Cardiac septum (tissue), 1 donor: ENCODE measurements at places on chromosomes 1 and 21.

DNA sequence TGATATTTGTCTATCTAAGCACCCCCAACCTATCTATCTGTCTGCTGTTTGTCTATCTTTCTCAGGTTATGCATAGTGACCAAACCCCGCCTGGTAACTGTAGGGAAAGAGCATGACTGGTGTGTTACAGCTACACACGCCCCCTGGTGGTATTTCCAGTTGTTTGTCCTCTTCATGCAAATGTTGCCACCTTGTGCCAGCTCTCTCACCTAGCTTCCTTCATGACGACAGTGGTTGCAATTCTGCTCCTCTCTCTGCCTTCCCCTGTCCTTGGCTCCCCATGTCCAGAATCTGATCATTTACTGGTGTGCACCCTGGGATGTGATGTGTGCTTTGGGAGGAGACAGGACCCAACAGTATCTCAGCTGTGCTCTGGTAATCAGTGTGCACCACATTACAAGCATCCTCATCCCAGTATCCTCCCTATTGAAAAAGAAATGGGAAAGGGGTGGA lies 8.1 kb upstream of the INKA2 start:
- no peak for DNase-seq

GRCh38 chr1:211587123-211587522 lies 8.2 kb upstream of the SLC30A1 start:
- no peak for DNase-seq

GRCh38 chr1:217344712-217345111 lies 286.2 kb downstream of the GPATCH2 start:
- DNase-seq: no peak

GRCh38 chr1:17624611-17625233 lies 85.2 kb downstream of the ARHGEF10L start:
- DNase-seq: peak; percentile 83

GRCh38 chr1:30912224-30912623 lies 3.7 kb upstream of the SDC3 start:
- DNase-seq: peak; percentile 55

DNA sequence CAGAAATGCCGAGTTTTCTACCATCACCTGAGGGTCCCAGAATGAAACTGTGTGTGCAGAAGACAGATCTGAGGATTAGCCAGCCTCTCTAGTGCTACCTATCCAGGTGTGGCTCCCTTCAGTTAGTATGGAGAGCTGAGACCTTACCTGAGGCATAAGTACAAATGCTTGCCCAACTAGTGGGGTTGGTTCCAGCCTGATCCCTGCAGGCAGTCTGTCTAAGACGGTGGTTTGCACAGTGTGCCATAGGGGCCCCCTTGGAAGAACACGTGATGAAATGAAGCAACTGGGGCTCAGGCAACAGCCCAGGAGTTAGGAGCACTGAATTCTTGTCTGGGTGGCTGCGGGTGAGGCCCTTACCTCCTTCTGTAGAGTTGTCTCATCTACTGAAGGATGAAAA lies 15.6 kb downstream of the S100A7A start:
- no peak for DNase-seq

DNA sequence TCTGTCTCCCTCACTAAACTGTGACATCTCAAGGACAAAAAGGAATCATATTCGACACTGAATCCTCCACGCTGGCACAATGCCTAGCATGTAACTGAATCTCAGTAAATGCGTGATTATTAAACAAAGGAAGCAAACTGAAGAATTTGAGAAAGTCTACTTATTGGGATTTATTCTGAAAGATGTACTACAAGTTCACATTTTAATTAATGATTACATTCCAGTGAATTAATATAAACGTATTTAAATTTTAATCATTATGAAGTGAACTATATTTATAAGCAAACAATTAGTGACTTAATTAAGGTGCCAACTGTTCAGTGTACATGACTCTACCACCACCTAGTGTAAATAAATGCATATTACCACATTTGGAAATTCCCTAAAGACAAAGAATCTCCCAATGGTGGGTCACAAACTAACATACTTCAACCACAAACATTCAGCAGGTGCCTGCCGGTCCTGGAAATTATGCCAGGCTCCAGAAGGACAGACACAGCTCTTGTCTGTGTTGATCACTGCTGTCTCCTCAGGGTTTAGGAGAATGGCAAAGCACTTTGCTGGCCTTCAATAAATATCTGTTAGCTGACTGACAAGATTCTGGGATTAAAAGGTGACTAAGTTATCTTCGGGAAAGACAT lies 56.3 kb downstream of the SMYD3 start:
- no peak for DNase-seq

DNA sequence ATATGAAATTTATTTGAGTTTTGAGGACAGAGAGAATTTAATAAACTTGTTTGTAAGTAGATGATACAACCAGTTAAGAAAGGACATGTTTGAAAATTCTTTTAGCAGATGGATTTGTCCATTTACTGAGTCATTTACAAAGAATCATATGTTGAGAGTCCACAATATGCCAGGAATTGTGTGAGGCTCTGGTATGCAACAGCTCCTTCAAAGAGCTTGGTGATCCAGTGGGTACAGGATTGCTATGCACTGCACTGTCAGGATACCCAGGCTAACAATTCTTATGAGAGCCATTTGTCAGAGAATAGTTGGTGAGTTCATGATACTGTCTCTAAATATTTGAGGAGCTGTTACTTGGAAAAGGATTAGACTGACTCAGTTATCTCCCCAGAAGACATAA lies 11.0 kb downstream of the DNM3 start:
- no peak for DNase-seq

DNA sequence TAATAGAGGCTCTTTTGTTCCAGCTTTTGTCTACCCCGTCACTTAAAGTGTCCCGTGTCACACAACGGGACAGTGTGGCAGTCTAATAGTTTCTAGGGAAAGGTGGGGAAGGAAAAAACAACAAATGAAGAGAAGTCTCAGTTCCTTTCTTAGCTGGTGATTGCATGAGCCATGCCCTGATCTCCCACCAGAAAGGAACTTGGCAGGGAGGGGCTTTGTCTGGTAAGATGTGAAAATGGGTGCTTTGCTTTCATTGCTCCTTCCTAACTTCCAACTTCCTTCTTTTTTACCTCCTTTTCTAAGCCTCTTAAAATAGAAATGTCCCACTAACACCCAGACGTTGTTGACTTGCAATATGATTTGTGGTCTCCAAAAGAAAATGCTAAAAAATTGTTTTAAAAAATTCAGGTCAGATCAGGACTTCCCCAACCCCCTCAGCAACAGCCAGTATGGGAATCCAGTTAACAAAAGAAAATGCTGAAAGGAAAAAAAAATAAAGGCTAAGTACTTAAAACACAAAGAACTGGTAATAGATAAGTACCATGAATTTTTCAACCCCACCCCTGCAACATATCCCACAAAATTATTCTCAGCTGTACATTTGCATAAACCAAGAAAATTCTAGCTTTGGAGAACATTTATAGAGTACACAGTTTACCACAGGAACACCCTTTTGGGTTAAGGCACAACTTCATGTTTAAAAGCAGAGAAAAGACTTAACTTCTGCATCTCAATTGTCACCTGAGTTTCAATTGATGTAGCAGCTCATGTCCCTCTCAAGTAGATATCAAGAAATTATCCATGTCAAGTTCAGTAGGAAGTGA lies 106.2 kb downstream of the NIBAN1 start:
- DNase-seq: no peak

DNA sequence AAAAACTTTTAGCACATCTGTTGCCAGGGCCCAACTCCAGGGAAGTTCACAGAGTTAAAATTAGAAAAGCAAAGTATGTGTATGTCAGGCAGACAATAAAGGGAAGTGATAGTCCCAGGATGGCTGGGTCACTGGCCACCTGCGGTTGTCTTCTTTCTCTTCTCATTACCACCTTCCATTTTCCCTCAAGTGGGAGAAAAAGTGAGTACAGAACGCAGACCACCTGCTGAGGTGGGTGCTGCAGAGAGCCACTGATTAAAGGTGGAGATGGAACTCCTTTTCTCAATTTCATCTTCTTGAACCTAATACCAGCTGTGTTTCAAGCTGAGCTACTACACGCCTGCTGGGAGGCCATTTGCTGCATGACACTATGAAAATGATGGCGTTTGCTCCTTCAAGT lies 88.8 kb upstream of the PDE4B start:
- no peak for DNase-seq

DNA sequence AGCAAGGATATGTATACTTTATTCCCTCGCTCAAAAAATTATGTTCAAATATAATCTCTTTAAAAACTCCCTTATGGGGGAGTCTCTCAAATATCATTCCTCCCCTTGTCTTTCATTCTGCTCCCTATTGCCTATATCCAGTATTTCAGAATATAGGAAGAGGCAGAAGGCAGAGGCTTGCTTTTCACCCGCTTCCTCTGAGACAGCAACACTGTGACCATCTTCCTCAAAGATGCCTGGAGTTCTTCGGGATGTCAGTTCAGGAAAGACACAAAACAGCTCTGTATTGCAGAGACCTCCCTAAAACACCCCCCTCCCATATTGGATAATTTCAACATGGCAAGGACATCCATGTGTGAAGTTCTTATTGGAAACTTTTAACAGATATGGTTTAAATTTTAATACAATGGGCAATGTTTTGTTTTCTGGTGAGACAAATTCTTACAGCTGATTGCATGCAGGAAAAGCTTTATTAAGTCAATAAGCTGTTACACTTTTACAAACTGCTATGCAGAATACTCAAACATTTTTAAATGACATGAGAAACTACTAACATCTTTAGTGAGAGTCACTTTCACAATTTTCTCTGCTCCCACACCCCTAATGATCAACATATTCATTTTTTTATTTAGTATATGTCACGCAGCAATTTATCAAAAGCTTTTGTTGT lies 4.8 kb downstream of the DIRAS3 start:
- DNase-seq: no peak

DNA sequence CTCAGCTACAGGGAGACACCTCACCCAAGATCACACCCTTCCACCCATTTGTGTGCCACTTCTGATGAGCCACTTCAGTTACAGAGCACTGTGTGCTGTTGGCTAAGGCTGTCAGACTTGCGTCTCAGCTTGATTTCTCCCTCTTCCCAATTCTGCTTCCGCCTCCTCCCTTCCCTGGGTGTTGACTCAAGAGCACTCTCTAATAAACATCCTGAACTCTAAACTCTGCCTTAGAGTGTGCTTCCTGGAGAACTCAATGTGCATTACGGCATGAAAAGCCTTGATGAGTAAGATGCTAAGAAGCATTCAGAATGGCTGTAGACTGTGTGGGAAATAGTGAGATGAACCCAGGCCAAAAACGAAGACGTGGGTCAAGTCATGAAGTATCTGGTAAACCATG lies 54.9 kb upstream of the S1PR1 start:
- no peak for DNase-seq

DNA sequence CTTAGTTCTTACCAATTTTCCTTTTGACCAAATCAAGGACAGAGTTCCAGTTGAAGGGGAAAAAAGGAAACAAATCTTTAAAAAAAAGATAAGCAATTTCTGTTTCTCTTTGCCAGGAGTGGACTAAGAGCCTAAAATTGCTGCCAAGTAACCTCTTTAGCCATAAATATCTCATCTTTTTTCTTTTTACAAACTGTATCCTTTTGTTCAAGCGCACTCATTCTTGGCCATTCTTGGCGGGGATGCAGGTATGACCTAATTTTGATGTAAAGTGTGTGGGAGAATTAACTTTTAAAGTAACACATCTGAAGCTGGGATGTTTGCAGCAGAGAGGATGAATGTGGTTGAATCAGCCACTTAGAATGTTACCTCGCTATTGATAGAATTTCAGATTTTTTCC lies 13.4 kb upstream of the KIF1B start:
- no peak for DNase-seq

DNA sequence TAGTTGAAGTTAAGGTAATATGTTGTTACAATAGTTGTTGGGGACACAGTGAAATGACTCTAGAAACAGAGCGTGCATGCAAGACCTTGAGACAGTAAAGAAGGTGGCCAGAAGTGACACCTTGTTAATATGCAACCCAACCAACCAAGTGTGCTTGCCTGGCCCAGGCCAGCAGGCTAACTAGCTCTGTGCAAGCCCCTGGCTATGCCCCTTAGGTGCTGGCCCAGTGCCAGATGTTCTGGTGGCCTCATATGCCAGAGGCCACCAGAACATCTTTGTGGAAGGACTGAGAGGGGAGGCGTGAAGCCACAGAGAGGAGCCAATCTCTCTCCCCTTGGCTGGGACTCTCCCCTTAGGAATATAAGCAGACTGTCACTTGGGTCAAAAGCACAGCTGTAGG lies 111.2 kb upstream of the JUN start:
- no peak for DNase-seq

GRCh38 chr1:93021539-93022134 lies 57.4 kb upstream of the MTF2 start:
- DNase-seq: no peak

DNA sequence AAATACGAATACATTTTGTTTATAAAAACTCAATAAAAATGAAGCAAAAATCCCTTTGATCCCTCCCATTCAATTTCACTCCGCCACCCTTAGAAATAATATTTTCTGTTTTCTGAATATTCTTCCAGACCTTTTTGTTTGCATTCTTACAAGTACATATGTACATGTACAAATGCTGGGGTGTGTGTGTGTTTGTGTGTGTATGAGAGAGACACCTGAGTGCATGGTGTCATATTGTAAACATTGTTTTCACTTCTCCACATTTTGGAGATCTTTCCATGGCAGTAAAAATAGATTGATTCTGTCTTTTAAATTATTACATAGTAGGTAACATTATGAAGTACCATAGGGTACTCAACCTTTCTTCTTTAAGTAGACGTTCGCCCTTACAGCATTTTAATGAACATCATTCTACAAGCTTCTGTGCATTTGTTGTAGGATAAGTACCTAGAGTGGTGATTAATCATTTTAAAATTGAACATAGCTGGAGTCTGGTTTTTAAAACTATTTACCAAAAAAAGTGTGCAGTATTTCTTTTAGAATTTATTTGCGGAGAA lies 1.3 kb upstream of the MPC2 start:
- DNase-seq: no peak

GRCh38 chr21:46569081-46569480 lies 35.8 kb downstream of the S100B start:
- no peak for DNase-seq

DNA sequence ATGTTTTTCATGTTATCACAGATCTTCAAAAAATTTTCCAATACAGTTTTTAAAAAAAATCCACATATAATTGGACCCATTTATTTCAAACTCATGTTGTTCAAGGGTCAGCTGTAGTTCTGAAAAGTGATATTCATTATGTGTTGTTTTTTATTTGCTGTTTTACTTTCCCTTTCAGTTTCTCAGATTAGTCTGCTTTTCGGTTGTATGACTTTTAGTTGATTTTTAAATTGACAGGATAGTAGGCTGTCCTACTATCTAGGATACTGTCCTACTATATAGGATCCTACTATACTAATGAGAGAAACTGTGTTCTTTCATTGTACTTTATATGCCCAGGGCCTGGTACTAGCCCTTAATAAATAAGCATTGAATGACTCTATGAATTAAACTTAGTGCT lies 33.6 kb upstream of the GPR52 start:
- no peak for DNase-seq

DNA sequence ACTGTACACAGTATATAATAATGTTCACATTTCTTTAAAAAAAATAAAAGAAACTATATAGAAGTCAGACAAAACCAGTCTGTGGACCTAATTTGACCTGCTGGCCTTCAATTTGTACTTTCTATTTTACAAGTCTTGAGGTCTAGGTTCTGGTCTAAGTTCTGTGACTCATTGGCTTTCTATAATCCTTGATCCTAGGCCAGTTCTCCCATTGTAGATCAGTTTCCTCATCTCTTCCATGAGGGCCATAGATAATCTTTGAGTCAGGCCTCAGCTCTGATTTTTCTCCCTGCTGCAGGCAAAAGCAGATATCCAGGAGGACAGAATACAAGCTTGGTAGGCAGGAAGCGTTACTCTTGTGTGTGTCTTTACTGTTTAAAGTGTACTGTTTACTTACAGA lies 603.7 kb upstream of the CAMK1G start:
- DNase-seq: no peak
